ENCODE measurements at places on chromosomes 2 and 18.

DNA sequence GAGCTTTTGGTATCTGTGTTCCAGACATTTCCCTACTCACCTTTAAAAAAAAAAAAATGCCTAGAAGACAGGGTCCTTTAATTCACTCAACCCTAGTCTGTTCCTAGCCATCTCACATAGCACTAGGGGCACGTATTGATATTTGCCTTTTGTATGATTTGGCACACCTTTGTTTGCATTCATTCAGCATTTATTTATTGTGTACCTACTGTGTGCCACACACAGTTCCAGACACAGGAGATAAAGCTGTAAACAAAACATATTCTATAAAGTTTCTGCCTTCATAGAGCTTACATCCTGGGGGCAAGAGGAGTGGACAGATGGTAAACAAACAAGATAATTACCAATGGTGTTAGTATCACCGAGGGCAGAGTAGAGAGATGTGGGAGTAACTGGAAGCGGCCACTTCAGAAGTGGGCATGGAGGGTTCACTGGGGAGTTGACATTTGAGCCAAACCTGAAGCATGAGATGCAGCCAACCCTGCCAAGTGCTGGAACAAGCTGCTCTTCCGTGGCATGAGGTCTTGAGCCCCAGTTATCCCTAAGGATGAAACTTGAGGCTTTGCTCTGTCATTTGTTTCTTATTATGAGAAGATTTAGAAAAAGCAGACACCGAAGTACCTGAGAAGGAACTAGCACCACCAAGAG is 18.2 kb downstream of the MAPRE2 start:
- DNase-seq: no peak
- no peak overlapping the region for H3K27ac ChIP-seq
- H3K36me3 ChIP-seq: peaks cover 5% of the 10 kb centered on the region

DNA sequence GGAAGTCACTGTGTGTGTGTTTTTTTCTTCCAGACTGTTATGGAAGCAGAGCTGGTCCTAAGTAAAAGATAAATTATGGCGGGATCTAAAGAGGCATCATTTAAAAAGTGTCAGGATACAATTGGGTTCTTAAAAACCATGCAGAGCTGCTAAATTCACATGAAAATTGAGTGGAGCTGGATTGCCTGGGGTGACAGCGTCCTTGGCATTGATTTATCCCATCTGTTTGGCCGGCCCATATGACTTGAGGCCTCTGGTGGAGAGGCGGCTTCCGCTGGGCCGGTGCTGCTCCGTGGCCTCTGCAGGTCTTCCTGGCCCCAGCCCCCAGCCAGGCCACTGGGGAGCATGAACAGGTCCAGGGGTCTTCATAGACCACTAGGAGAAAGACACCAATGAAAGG is 165.5 kb downstream of the GLI2 start:
- H3K4me1 ChIP-seq: no peaks in the 10 kb centered on the region
- H3K4me3 ChIP-seq: no peak overlapping the region
- no peaks in the 10 kb centered on the region for H3K36me3 ChIP-seq
- H3K27ac ChIP-seq: no peak overlapping the region
- DNase-seq: no peak

GRCh38 chr2:32423536-32423935 is 66.7 kb downstream of the BIRC6 start:
- no peaks in the 10 kb centered on the region for H3K27me3 ChIP-seq
- H3K4me1 ChIP-seq: peaks cover 24% of the 10 kb centered on the region
- H3K27ac ChIP-seq: no peak overlapping the region
- peaks cover 40% of the 10 kb centered on the region for H3K36me3 ChIP-seq

DNA sequence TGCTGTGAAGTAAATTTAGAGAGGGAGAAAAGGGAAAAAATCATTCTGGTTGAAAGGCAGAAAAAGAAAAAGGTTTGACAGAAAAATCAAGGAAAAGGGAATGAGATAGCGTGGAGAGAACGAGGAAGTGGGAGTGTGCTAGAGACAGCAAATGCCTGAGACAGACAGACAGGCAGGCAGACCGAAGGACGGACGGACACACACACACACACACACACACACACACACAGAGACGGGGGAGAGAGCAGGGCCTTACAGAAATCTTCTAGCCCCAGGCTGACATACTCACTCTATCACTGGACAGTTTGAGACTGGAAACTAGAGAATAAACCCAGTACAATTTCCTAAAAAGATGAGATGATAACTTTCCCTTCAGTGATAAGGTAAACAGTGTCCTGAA is 238.4 kb downstream of the ZNF521 start:
- DNase-seq: no peak
- no peaks in the 10 kb centered on the region for H3K27me3 ChIP-seq
- H3K4me1 ChIP-seq: no peaks in the 10 kb centered on the region
- H3K27ac ChIP-seq: no peak overlapping the region

DNA sequence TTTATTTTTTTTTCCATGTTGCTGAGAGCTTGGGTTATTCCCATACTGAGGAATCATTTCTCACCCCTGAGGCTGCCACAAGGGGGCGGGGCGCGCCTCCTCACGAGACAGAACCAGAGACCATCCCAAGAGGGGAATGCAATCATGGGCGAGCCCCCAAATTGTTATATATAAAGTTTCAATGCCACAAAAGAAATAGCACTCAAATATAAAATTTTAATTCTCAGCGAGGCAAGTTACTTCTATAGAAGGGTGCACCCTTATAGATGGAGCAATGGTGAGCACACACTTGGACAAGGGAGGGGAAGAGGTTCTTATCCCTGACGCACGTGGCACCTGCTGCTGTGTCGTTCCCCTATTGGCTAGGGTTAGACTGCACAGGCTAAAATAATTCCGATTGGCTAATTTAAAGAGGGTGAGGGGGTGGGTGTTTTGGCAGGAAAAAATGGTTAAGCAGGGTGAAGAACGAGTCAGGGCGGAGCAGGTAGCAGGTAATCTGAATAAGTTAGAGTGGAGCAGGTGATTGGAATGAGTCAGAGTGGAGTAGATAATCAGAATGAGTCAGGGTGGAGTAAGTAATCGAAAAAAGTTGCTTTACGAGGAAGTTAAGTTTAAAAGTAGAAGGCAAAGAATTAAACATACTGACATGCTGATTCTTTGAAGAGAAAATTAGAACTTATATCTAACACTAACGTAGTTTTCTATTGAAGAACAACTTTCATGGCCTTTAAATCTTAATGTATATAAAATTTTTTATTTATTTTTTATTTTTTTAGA is 177.5 kb downstream of the MTCL1 start:
- peaks cover 13% of the 10 kb centered on the region for H3K27me3 ChIP-seq
- H3K4me3 ChIP-seq: no peak overlapping the region
- no peak for DNase-seq
- H3K36me3 ChIP-seq: no peaks in the 10 kb centered on the region
- H3K4me1 ChIP-seq: no peaks in the 10 kb centered on the region
- H3K27ac ChIP-seq: no peak overlapping the region

GRCh38 chr2:24721470-24721869 is 71.7 kb downstream of the PTRHD1 start:
- no peak overlapping the region for H3K4me3 ChIP-seq
- no peak for DNase-seq
- H3K4me1 ChIP-seq: no peaks in the 10 kb centered on the region
- H3K27ac ChIP-seq: no peak overlapping the region

DNA sequence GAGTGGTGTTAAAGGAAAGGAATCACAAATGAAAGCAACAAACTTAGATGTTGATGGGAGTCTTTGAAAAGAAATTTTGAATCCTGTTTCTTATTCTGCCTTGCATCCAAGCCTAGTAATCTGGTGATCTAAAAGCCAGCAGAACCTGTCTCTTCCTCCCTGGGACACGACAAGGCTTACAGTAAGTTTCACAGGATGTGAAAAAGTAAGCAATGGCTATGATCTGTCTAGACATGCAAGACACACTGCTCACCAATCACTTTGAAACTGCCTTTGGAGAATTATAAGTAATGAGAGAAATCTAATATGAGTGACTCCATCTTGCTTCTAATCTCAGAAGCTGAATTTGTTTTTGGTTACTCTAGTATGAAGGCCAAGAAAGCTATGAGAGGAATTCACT is 103.7 kb downstream of the KCNH7 start:
- no peak for DNase-seq
- H3K27me3 ChIP-seq: no peaks in the 10 kb centered on the region
- peaks cover 6% of the 10 kb centered on the region for H3K4me1 ChIP-seq
- H3K4me3 ChIP-seq: no peak overlapping the region
